Right atrium auricular region (tissue), 2 donors: ENCODE measurements at places on chromosomes 2 and 18. TPM values are rescaled to one million over a fixed set of nuclear protein-coding genes. Genes with fewer than 3 reads are reported as not detected.
A peak's percentile ranks its signal among the peaks of the same experiment; 100 is the strongest.

Gene DSC3
- total RNA-seq = 3.1 TPM

Gene ACOXL
- 0.55 TPM for total RNA-seq

Gene FRZB
- total RNA-seq = 1.8 TPM

Gene NRP2
- 7.1 TPM for total RNA-seq

GRCh38 chr2:23589220-23589647 is 204.3 kb downstream of the KLHL29 start:
- no peaks in the 10 kb centered on the region for H3K27me3 ChIP-seq
- no peaks in the 10 kb centered on the region for H3K36me3 ChIP-seq
- H3K4me3 ChIP-seq = no peak overlapping the region
- peaks cover 40% of the 10 kb centered on the region for H3K4me1 ChIP-seq

DNA sequence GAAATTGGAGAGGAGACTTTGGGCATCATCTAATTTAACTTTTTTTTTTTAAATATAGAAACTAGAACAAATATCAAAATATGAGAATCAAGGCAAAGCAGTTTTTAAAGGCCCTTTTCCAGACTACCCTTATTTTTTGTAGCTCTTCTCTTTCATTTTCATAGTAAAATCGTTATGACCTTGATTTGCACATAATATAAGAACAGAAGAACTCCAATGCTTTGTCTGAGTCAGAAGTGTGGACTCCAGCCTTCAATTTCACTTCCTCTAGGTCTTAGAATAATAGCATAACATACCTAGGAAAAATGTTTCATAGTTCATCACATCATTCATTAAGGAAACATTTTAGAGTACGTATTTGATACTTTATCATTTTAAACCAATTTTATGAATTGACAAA is 74.4 kb downstream of the ANKRD12 start:
- H3K4me1 ChIP-seq = no peaks in the 10 kb centered on the region
- peaks cover 31% of the 10 kb centered on the region for H3K36me3 ChIP-seq
- H3K27me3 ChIP-seq = no peaks in the 10 kb centered on the region
- H3K4me3 ChIP-seq = no peak overlapping the region
- H3K27ac ChIP-seq = no peak overlapping the region
- DNase-seq = no peak

GRCh38 chr2:20415511-20415918 is 31.4 kb upstream of the RHOB start:
- no peaks in the 10 kb centered on the region for H3K27me3 ChIP-seq
- no peak overlapping the region for H3K27ac ChIP-seq
- no peaks in the 10 kb centered on the region for H3K4me1 ChIP-seq
- H3K36me3 ChIP-seq = no peaks in the 10 kb centered on the region

GRCh38 chr2:25029183-25029554 is 12.7 kb upstream of the EFR3B start:
- H3K27me3 ChIP-seq = no peaks in the 10 kb centered on the region
- H3K36me3 ChIP-seq = no peaks in the 10 kb centered on the region
- no peaks in the 10 kb centered on the region for H3K4me1 ChIP-seq

DNA sequence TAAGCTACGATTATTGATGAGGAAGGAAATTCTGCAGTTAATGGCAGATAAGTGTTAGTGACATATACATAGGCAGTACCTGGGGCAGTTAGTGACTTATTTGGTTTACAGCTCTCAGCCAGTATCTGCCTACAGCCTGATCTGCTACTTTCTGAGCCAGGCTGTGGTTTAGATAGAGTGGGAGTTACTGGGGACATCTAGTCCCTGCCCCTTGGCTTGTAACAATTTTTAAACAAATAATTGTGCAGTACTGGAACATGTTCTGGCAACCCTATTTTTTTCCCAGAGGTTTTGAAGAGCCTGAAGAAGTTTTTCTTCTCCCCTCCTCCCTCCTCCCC is 2.3 kb downstream of the KIF5C start:
- H3K4me1 ChIP-seq = no peaks in the 10 kb centered on the region
- no peak for DNase-seq
- no peak overlapping the region for H3K4me3 ChIP-seq
- no peak overlapping the region for H3K27ac ChIP-seq
- no peaks in the 10 kb centered on the region for H3K36me3 ChIP-seq

DNA sequence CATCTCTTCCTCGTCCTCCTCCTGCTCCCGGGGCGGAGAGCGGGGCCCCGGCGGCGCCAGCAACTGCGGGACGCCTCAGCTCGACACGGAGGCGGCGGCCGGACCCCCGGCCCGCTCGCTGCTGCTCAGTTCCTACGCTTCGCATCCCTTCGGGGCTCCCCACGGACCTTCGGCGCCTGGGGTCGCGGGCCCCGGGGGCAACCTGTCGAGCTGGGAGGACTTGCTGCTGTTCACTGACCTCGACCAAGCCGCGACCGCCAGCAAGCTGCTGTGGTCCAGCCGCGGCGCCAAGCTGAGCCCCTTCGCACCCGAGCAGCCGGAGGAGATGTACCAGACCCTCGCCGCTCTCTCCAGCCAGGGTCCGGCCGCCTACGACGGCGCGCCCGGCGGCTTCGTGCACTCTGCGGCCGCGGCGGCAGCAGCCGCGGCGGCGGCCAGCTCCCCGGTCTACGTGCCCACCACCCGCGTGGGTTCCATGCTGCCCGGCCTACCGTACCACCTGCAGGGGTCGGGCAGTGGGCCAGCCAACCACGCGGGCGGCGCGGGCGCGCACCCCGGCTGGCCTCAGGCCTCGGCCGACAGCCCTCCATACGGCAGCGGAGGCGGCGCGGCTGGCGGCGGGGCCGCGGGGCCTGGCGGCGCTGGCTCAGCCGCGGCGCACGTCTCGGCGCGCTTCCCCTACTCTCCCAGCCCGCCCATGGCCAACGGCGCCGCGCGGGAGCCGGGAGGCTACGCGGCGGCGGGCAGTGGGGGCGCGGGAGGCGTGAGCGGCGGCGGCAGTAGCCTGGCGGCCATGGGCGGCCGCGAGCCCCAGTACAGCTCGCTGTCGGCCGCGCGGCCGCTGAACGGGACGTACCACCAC is 2.1 kb downstream of the GATA6 start:
- no peak for DNase-seq
- H3K4me1 ChIP-seq = no peaks in the 10 kb centered on the region
- H3K36me3 ChIP-seq = peaks cover 45% of the 10 kb centered on the region
- peak overlapping the region; percentile 99 for H3K27ac ChIP-seq
- H3K27me3 ChIP-seq = no peaks in the 10 kb centered on the region
- peak overlapping the region; percentile 95 for H3K4me3 ChIP-seq

DNA sequence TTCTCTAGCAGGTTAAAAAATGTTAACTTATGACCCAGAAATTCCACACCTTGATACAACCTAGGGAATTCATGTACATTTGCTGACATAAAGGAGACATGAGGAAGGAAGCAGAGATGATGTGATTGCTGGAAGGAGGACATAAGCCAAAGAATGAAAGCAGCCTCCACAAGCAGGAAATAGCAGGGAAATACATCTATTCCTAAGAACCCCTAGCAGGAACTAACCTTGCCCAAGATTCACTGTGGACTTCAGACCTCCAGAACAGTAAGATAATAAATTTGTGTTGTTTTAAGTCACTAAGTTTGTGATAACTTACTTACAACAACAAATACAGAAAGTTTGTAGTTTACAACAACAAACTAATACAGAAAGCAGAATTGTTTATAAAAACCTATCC is 4.6 kb upstream of the DSG4 start:
- no peak overlapping the region for H3K4me3 ChIP-seq
- no peaks in the 10 kb centered on the region for H3K36me3 ChIP-seq
- H3K4me1 ChIP-seq = no peaks in the 10 kb centered on the region
- H3K27ac ChIP-seq = no peak overlapping the region
- DNase-seq = no peak

- no peak overlapping the region for H3K27ac ChIP-seq
- H3K36me3 ChIP-seq = no peaks in the 10 kb centered on the region
- no peak overlapping the region for H3K4me3 ChIP-seq
- DNase-seq = no peak
Observed at GRCh38 chr2:104599787-104600510, 254.0 kb upstream of the POU3F3 start.

DNA sequence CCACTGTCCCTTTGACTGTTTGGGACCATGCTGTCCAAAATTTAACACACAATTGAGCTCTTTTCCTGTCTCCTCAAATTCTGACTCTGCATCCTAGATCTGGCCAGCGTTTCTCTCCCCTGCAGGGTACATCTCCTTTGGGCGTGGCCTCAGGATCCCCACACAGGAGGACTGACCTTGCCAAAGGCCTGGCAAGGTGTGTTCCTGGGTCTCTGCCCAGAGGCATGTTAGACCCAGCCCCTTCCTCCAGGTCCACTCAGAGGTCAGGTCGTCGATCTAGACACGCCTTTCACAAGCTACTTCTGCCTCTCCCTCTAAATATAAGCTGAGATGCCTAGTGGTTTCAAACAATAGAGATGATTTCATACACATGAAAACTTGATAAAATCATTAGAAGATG is 45.4 kb upstream of the SMIM21 start:
- H3K4me3 ChIP-seq = no peak overlapping the region
- no peaks in the 10 kb centered on the region for H3K4me1 ChIP-seq
- no peak for DNase-seq
- H3K27ac ChIP-seq = no peak overlapping the region
- H3K36me3 ChIP-seq = no peaks in the 10 kb centered on the region

DNA sequence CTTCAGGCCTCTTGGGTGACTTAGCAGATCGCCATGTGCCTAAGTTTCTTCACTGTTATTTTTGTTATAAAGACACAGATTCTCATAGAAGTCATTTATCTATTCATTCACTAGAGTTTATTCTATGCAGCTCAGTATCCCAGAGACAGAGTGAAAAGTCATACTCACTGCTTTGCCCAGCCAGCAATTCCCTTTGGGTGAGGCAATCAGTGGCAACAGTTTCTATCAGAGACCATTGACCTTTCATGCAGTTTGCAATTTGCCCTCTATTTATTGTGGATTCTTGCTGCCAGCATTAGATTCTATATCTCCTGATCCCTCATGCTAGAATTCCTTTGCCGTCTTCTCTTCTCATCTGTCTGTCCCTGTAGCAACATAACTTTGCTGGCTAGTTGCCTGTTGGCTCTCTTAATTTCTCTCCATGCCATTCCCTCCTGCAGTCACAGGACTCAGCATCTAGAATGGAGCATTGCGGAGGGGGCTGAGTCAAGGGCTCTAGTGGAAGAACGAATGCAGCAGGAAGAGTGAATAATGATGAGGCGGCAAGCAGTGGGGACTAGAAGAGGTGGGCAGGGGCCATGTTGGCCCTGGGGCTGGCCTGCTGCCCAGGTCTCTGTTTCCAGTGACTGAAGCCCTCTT is 12.2 kb downstream of the SLC9A4 start:
- H3K4me1 ChIP-seq = no peaks in the 10 kb centered on the region
- no peak overlapping the region for H3K4me3 ChIP-seq
- no peak overlapping the region for H3K27ac ChIP-seq
- H3K27me3 ChIP-seq = no peaks in the 10 kb centered on the region
- no peaks in the 10 kb centered on the region for H3K36me3 ChIP-seq

GRCh38 chr18:48023334-48024008 is 93.0 kb upstream of the SMAD2 start:
- H3K4me3 ChIP-seq = no peak overlapping the region
- no peak overlapping the region for H3K27ac ChIP-seq
- H3K4me1 ChIP-seq = no peaks in the 10 kb centered on the region
- H3K36me3 ChIP-seq = no peaks in the 10 kb centered on the region

- H3K4me3 ChIP-seq = no peak overlapping the region
- no peak for DNase-seq
- H3K27ac ChIP-seq = no peak overlapping the region
- peaks cover 11% of the 10 kb centered on the region for H3K36me3 ChIP-seq
- H3K4me1 ChIP-seq = no peaks in the 10 kb centered on the region
Observed at GRCh38 chr2:100956081-100956480, 46.0 kb upstream of the RPL31 start.

DNA sequence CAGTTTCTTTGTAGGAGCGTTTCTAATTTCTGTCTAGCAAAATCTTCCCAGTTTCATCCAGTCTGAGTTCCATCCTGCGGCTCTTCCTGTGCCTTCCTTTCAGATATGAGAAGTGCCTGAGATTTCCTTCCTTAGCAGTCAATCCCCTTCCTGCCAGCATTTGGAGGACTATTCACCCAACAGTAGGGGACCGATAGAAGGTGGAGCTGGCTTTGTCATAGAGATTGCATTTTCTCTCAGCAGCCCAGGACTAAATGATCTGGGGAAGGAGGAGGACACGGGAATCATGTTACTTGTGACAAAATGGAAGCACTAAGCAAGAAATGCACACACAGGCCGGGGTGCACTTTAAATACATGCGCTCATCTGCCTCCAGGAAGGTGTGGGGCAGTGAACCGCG is 5.6 kb upstream of the SMIM21 start:
- no peaks in the 10 kb centered on the region for H3K27me3 ChIP-seq
- no peak for DNase-seq
- no peak overlapping the region for H3K4me3 ChIP-seq
- no peak overlapping the region for H3K27ac ChIP-seq

GRCh38 chr2:27088634-27089033 is 2.1 kb downstream of the KHK start:
- no peak overlapping the region for H3K4me3 ChIP-seq
- H3K27ac ChIP-seq = no peak overlapping the region
- H3K4me1 ChIP-seq = peaks cover 20% of the 10 kb centered on the region
- DNase-seq = no peak

DNA sequence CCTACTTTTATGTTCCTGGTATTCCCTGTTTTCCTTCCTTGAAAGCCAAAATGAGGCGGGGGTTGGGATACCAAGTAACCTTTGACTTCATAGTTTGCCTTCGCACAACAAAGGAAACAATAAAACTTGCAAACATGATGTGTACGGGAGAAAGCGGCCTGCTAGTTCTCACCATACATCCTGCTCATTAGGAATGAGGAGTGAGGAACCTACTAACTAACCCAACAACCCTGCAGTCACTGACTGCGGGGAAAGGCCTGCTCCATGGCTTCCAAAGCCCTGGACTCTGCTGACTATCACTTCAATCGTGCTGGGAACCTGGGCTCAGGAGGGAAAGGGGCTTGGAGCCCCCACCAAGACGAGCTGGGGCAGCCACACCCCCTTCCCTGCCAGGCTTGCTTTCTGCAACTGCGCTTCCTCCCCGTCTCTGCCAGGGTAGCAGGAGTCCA is 24.2 kb downstream of the RPL31 start:
- H3K4me3 ChIP-seq = no peak overlapping the region
- no peak overlapping the region for H3K27ac ChIP-seq
- H3K4me1 ChIP-seq = peaks cover 7% of the 10 kb centered on the region
- no peak for DNase-seq
- H3K36me3 ChIP-seq = peaks cover 52% of the 10 kb centered on the region

DNA sequence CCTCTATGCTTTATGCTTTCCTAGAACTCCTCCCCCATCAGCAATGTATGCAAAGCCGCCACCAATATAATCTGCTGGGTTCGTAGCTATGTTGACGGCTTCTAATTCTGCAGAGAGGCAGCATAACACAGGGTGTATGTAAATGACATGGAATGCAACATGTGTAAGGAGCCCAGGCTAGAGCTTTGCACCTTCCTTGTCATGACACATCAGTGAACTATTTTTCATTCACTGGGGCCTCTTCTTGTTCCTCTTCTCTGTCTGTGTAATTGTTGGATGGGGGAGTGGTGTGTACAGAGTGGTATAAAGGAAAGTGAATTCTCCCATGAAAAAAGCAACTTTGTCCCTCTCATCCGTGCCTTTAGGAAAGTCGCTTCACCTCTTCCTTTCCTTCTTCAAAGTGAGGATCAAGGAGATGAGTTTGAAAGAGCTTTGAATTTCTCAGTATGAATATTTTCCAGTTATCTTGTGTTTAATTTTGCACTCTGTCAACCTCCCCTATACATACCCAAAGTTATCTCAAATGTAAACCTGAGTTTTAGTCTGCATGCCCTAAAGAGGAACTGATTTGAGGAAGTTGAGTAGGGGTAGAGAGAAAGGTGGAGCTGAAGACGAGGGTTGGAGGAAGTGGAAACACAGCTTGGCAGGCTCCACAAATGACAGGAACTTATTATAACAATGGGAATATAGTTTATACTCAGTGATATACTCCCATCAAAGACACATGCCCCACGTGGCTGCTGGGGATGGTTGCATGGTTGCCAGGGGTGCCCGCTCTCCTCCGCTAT is 74.9 kb upstream of the ARL4C start:
- H3K27ac ChIP-seq = no peak overlapping the region
- no peaks in the 10 kb centered on the region for H3K4me1 ChIP-seq
- no peaks in the 10 kb centered on the region for H3K27me3 ChIP-seq
- no peak overlapping the region for H3K4me3 ChIP-seq
- no peaks in the 10 kb centered on the region for H3K36me3 ChIP-seq
- no peak for DNase-seq
